Activated CD8-positive, alpha-beta memory T cell treated with anti-CD3 and anti-CD28 coated beads for 1 hour (primary cell): ENCODE measurements at places on chromosomes 7 and 10.

GRCh38 chr10:79152423-79152817 is 83.7 kb downstream of the ZMIZ1 start:
- DNase-seq: no peak

- no peak for DNase-seq
Observed at GRCh38 chr7:65731562-65732035, 141.3 kb upstream of the VKORC1L1 start.

DNA sequence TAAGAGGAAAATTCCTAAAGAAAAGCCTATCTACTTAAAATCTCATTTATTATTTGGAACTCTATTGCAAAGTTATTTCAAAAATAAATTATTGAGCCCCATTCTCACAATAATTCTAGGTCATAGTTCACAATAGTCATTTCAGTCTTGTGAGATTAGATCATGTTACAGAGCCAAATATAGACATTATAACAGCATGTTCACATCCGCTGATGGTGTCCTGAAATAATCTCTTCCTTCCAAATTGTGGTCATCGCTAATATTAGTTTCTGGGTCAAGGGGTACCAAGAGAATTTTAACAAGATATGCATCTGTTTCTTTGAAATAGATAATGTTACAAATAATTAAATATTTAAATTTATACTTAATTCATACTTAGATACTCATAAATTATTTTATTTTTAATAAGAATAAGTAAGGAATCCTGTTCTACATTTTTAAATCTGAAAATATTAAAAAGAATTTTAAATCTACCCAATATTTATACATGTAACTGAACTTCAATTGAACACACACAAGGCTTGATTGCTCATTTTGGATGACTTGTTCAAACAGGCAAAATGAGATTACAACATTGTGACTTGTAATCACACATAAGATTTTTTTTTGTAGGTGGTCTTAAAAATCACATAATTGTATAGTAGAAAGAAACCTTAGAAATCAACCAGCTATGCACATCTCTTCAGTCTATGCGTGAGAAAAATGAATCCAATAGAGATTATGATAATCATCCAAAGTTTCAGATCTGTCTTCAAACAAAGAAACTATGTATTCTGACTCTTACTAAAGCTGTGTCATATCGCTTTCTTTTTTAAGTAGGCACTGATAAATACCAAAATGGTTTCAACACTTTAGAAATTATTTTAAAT is 13.1 kb downstream of the GNAT3 start:
- DNase-seq: no peak

DNA sequence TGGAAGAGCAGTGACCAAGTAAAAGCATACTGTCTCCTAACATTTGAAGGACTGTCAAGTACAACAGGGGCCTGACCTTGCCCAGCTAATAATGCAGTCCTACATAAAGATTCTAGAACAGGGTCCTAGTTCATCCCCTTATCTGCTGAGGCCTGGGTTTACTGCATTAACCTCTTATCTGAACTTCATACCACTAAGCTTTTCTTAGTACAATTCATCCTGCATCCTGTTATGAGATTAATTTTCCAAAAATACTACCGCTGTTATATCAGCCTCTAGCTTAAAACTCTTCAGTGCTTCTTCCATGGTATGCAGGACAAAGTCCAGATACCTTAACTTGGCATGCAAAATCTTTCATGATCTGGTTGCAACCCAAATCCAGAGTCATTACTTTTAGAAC is 72.5 kb downstream of the CHRM2 start:
- DNase-seq: no peak

DNA sequence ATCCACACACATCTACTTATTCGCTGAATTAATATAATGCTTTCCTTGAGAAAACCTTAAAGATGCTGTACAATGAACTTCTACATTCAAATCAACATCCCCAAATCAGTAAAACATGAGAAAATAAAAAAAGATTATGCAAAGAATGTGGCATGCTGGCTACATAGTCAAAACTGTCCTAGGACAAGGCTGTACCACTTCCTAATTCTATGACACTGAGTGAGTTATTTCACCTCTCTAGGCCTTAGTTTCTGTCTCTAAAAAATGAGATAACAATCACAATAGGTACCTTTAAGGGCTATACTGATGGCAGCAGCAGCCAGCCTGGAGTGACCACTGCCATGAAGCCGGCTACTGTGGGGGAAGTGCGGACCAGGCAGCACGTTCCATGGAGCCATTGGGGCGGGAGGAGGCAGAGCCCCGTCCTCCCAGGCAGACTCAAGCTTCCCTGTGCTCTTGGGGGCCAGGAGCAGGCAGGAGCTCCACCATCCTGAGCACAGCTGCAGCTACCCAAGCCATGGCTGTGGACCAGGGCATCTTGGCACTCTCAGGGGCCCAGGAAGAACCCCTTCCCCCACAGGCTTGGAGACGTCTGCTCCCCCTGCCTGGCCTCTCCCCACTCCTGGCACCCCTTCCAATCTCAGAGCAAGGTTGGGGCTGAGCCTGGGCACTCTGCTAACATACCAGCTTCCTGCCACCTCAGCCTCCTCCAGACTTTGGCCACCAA is 110.2 kb downstream of the ELAPOR2 start:
- no peak for DNase-seq

GRCh38 chr7:71332207-71332606 is 200.3 kb downstream of the GALNT17 start:
- no peak for DNase-seq

- no peak for DNase-seq
Observed at GRCh38 chr7:95478272-95479037, 7.3 kb upstream of the ASB4 start.

GRCh38 chr10:73969224-73969841 is 28.6 kb upstream of the VCL start:
- DNase-seq: no peak

DNA sequence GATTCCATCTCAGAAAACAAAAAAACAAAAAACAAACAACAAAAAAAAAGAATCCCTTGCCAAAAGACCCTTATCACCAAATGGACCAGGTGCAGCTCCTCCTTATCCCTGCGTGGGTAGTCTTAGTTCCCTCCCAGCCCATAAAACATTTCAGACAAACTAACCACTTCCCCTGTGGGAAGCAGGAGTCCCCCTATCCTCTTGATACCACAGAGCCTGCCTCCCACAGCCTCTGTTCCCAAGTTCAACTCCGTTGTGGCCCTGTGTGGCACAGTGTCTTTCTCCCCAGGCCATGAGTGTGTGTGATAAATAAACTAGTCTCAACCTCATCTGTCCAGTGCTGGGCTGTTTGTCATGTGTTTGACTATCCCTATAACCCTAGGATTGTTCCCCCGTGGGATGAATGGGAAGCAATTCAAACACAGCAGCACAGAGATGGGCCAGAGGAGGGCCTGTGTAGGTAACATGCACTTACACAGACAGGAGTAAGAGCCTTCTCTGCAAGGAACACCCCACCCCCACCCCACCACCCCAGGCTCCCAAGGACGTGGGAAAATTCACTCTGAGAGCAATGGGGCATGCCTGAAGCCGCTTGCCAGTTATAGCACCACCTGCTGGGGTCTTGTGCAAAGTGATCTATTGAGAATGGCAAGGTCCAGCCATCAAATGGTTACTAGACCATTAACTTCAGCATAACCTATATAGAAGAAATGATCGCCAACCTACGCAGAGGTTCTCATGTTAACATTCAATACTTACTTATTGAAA is 147.1 kb upstream of the GHITM start:
- DNase-seq: no peak

- no peak for DNase-seq
Observed at GRCh38 chr7:99061001-99061776, 82.7 kb downstream of the SMURF1 start.

DNA sequence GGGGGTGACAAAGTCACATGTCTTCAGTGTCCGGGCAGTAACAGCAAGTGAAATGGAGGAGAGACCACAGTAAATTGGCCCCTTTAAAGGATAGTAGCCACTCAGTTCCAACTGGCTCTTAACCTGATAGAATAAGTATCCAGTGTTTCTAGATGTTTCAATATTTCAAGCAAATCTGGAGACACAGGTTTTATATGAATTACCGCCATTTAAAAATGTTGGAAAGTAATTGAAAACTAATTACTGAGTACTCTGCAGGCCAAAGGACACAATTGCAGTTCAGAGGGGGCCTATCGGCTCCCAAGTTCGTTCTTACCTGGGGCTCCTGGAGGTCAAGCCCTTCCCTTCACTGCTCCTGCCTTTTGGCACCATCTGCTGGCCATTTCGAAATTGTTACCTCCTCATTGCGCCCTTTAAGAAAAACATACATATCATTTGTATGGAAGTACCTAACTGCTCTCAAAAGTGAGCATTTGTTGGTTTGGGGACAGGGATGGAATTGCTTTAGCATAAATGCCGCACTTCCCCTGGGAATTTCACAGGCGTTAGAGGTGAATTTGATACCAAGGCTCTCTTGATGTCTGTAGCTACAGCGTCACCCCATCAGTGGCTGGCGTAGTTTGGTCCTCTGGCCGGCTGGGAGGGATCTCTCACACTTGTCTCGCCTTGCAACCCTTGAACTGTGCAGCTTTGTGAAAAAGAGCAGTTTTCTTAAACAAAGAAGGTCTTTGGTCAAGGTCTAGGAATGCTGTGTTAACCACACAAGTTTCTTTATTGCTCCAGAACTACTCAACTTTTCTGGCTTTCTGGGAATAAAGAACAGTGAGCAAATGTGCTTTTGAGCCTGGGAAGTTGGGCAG is 220.0 kb downstream of the ARHGAP21 start:
- DNase-seq: no peak

DNA sequence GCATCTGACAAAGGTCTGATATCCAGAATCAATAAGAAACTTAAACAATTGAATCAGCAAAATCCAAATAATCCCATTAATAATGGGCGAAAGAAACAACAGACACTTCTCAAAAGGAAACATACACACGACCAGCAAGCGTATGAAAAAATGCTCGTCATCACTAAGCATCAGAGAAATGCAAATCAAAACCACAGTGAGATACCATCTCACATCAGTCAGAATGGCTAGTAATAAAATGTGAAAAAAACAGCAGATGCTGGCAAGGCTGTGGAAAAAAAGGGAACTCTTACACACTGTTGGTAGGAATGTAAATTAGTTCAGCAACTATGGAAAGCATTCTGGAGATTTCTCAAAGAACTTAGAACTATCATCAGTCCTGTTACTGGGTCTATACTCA is 496.7 kb downstream of the SH2D4B start:
- no peak for DNase-seq

DNA sequence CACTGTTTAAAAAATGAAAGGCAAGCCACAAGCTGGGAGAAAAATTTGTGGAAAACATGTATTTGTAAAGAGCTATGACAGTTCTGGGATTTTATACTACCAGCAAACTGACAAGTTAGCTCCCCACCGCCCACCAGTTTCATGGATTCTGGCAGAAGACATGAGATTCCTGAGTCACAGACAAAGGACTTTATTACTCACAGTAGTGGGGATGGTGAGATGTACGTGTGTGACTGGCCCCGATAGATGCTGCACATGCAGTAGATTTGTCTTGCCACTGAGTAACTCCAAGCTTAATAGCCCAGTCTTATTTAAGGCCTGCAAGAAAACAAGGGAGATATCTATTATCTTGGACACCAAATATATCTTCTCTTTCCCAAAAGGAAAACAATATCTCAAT is 281.7 kb downstream of the AHR start:
- DNase-seq: no peak

GRCh38 chr7:68730194-68730593 is 868.1 kb upstream of the AUTS2 start:
- no peak for DNase-seq

DNA sequence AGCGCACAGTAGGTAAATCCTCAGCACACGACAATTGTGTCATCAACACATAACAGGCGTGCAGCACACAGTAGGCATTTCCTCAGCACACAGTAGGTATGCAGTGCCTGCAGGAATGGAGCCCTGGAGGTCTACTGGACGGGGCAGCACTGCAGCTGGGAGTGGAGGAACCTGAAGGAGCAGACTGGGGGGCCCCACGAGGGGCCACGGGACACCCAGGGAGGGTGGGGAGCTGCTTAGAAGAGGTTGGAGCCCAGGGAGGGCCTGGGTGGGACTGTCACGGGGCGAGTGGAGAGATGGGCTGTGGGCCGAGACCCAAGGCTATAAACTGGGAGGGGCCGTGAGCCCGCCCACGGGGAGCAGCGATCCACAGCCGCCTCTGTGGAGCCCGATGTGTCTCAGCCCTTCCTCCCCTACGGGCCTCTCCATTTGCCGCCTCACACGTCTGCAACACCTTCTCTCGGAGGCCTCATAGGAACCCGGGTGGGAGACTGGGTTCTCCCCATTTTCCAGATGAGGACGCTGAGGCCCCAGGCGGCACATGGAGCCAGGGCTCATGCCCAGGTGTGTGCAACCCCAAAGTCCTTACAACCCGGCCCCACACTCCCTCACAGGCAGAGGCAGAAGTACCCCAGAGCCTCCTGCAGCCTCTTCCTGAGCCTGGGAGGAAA is 101.5 kb downstream of the MICALL2 start:
- DNase-seq: no peak
